ENCODE measurements at places on chromosomes 1 and 21.
A peak's percentile ranks its signal among the peaks of the same experiment; 100 is the strongest.

GRCh38 chr21:44869781-44870747, 3.4 kb downstream of the PTTG1IP start:
- DNase-seq, result peak; percentile 98

DNA sequence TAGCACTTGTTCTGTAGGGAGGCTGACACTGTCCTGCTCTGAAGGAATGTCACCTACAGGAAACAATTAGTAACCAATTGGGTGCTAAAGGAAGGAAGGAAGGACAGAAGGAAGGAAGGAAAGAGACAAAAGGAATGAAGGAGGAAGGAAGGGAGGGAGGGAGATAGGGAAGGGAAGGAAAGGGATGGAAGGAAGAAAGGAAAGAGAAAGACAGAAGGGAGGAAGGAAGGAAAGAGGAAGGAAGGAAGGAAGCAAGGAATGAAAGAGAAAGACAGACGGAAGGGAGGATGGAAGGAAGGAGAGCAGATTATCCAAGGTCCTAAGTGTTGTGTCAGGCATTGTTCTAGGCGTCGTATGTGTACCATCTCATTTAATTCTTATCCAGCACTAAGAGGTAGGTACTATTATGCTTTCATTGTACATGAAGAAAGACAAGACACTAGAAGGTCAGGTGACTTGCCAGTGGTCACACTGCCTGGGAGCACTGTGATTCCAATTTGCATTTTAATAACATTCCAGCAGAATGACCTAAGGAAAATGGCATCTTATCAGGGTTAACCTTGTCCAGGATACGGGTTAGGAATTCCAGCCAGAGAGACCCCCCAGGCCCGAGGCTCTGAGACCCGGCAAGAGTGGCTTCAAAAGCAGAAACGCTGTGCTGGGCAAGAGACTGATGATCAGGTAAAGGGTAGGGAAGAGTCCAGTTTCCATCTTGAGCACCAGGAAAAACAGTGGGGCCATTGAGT, 29.6 kb downstream of the CLIC6 start:
- no peak for DNase-seq

GRCh38 chr1:36223381-36223995, 755 bp upstream of the THRAP3 start:
- DNase-seq, result peak; percentile 27

GRCh38 chr1:235296729-235297128, 31.2 kb downstream of the ARID4B start:
- no peak for DNase-seq

All from PC-3 (cell line).